ENCODE measurements at places on chromosomes 3 and 15.
A peak's percentile ranks its signal among the peaks of the same experiment; 100 is the strongest.

GRCh38 chr15:59251001-59251845, 44.6 kb downstream of the LDHAL6B start:
- DNase-seq: no peak

GRCh38 chr15:68210821-68211655, 5.9 kb upstream of the CALML4 start:
- DNase-seq: peak; percentile 36

- DNase-seq: no peak
These were observed 227.4 kb upstream of the STT3B start for GRCh38 chr3:31305340-31305739.

DNA sequence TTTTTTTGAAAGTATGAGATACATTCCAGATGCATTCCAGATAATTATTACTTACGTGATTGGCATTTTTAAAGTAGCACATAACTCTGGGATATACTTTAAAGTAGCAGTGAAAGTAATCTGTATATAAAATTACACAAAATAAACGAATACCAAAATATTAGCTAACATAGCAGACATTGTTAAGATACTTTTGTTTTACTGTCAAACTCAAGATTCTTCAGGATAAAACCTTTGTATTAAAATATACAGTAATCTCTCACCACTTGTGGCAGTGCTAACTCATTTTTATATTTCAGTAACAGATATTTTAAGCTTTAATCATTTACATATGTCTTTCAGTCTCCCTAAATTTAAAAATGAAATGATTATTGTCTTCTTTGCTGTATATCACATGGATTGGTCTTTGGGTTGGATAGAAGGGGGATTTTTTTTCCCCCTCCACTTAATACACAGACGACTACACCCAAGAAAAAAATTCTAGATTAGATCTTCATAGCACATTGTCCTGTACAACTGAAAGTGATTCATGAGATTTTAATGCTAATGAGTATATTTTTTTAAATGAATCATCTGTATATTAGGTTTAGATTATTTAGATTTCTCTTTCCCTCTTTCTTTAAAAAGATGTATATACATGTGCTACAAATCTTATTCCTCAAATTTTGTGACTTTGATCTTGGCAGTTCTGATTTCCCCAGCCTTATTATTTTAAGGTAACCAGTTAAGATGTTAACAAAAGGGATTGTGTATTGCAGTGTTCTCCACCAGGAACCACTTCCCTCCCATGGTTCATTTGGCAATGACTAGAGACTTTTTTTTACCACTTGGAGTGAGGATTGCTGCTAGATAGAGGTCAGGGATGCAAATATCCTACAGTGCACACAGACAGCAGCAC, 24.5 kb upstream of the EBLN2 start:
- DNase-seq: no peak

GRCh38 chr15:89551550-89551949, 23.7 kb upstream of the TICRR start:
- DNase-seq: no peak

DNA sequence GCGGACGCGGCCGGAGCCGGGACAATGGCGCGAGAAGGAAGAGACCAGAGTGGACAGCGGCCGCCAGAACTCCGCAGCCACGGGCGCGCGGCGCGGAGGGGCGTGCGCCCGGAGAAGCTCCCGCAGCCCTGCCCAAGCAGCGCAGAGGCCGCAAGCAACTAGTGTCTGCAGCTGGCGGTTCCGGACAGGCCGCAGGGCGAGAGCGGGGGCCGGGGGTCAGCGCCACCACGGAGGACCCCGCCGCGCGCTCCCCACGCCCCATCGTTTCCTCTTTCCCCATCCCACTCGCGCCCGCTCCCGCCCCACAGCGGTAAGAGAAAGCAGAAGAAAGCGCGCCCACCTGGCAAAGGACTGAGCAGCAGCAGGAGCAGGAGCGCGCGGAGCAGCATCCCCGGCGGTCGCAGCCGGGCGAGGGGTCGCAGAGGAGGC, 440 bp downstream of the PRTG start:
- no peak for DNase-seq

DNA sequence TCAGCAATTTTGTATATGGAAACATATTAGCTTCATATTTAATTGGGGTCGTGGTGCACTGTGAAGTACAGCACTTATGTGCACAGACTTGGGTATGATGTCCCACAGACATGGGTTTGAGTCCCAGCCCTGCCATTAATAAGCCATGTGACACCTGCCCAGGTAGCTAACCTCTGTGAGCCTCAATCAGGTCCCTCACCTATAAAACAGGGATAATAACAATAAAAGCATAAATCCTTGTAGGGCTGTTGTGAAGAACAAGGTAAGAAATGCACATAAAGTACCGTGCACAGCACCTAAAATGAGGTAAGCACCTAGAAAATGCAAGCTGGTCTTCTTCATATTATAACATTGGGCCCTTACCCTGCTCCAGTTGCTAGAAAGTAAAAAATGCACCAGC, 173.5 kb upstream of the WNT5A start:
- no peak for DNase-seq

DNA sequence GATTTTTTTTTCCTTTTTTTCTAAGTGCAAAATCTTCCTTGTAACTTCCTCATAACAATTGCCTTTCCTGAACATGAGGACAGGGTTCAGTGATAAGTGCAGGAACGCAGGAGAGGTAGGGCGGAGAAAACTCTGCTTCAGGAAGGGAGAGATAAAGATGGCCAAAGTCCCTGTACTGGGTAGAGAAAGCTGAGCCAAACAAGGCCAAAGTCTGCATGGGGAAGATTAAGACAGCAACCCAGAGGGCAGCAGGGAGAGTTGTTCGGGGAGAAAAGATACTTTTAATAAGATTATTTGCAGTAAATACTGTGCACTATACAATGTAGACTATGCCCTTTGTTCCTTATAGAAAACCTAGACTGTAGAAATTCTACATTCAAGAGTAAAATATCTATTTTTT, 55.4 kb upstream of the LRRFIP2 start:
- no peak for DNase-seq
